ENCODE measurements at places on chromosomes 1 and 21. TPM values are rescaled to one million over a fixed set of nuclear protein-coding genes. Genes with fewer than 3 reads are reported as not detected.

Gene NUP210L
- polyA plus RNA-seq = not detected

Gene ZNF692
- 60.8 TPM for polyA plus RNA-seq

Gene VWA5B1
- 1.1 TPM for polyA plus RNA-seq

Gene ARMH1
- polyA plus RNA-seq = 6.1 TPM

Gene GBP1
- polyA plus RNA-seq = 12.0 TPM

Gene TPR
- polyA plus RNA-seq = 65.1 TPM

Gene MLLT11
- 34.3 TPM for polyA plus RNA-seq

Gene PTCH2
- 2.5 TPM for polyA plus RNA-seq

Gene ADAMTS4
- 6.1 TPM for polyA plus RNA-seq

Gene RIIAD1
- 2.3 TPM for polyA plus RNA-seq

Gene GBP4
- 0.66 TPM for polyA plus RNA-seq
